ENCODE measurements at places on chromosomes 3 and 15.
A peak's percentile ranks its signal among the peaks of the same experiment; 100 is the strongest.

DNA sequence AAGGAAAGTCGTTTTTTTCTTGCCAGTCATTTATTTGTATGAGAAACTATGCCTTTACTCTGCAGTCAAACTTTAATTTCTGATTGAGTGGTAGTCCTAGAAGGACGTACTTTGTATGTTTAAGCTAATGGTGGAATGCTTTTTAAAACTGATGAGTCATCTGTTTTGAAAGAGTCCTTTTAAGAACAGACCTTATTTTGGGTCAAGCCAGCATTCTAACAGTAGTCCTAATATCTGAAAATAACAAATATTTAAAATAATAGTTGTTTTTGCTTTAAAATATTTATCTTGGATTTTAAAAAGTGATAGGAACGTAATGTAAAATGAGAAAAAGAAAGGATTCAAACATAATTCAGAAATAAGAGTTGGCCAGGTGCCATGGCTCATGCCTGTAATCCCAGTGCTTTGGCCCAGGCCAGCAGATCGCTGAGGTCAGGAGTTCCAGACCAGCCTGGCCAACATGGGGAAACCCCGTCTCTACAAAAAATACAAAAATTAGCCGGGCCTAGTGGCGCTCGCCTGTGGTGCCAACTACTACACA lies 1.3 kb upstream of the LRRC58 start:
- peak; percentile 12 for DNase-seq

- no peak for DNase-seq
Observed at GRCh38 chr3:52879090-52879489, 18.3 kb downstream of the STIMATE start.

DNA sequence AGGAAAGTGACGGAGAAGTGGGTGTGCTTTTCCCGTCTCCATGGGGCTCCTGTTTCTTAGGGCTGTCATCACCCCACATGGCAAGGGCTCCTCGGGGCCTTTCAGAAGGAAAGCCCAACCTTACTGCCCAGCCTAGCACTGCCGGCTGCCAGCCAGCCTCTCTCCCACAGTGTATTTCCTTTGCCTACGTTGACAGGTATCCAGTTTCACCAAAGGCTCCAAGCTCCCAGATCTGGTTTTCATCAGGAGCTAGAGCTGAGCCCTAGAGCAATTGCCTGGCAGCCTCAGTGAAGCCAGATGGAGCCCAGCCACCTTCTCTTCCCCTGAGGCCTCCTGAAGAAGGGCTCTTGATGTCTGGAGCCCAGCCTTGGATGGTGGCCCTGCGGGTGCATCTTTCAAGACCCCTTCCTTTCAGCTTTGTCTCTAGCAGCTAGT lies 20.2 kb downstream of the CRABP1 start:
- DNase-seq: no peak

GRCh38 chr3:71241981-71242560 lies 341.5 kb downstream of the FOXP1 start:
- no peak for DNase-seq
